ENCODE measurements at places on chromosomes 16 and 17. TPM values are rescaled to one million over a fixed set of nuclear protein-coding genes. Genes with fewer than 3 reads are reported as not detected.
A peak's percentile ranks its signal among the peaks of the same experiment; 100 is the strongest.

GRCh38 chr17:39950871-39951348 is 11.9 kb upstream of the GSDMA start:
- no peak for DNase-seq

- no peak for DNase-seq
Measured at GRCh38 chr17:68867759-68868516, 87.3 kb downstream of the ABCA8 start.

DNA sequence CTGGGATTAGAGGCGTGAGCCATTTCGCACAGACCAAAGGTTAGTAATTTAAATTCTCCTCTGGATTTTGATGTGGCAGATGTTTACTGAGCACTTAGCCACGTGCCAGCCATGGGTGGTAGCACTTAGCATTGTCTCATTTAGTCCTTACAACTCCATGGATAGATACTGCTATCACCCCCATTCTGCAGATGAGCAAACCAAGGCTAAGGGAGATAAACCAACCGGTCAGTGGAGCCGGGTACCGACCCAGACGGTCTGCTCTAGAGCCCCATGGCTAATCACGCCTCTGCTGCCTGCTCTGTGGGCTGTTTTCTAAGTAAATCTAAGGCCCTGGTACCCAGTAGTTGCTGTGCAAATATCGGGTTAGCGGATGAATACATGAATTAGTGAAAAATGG is 12.6 kb upstream of the ADGRG1 start:
- DNase-seq: peak; percentile 25

DNA sequence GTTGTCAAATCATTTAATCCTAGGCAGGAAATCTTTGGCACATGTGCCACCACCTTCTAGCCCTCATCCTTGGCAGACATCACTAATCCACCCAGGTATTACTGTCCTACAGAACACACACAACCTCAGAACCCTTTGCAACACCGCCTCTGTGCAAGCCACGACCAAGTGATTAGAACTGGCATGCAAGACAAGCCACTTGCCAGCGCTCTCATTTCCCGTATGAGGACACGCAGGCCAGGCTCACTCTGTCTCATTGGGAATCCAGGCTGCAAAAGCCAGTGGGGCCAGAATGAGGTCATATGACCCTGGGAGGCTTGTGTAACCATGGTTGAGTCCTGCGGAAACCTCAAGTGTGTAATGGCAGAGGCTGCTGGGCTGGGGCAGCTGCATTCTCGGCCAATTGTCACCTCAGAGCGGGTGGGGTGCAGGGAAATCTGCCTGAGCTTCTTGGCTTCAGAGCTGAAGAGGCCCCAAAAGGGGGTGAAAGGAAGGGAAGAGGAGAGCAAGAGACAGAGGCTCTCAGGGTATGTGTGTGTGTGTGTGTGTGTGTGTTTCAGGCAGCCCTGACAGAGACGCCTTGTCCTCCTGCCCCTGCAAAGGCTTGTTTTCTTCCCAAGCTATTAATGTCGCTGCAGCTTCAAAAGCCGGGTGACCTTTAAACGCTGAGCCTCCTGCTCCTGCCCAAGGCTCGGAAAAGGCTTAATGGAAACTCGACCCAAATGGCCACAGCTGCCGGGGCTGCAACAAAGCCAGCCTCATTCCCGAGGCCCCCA is 43.2 kb upstream of the MRPS23 start:
- DNase-seq: no peak

DNA sequence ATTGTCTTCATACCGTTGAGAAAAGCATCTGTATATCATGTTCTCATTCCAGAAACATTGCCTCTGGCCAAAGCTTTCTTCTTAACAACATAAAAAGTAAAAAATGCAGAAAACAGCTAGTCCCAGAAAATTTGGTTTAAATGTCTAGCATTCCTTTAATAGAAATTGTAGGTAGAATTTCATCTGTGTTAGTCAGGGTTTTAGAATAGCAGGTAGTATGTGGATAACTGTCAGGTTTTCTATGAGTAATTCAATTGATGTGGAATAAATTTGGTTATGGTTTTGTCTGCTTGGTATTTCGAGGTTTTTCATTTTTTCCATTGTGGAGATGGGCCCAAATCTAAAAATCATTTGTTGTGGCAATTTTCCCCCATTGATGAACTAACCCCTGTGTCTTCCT is 616.7 kb downstream of the KCNJ2 start:
- no peak for DNase-seq

- DNase-seq: no peak
Measured at GRCh38 chr16:55835581-55835980, 2.7 kb upstream of the CES1 start.

PKMYT1 gene
- total RNA-seq: 23.2 TPM

DNA sequence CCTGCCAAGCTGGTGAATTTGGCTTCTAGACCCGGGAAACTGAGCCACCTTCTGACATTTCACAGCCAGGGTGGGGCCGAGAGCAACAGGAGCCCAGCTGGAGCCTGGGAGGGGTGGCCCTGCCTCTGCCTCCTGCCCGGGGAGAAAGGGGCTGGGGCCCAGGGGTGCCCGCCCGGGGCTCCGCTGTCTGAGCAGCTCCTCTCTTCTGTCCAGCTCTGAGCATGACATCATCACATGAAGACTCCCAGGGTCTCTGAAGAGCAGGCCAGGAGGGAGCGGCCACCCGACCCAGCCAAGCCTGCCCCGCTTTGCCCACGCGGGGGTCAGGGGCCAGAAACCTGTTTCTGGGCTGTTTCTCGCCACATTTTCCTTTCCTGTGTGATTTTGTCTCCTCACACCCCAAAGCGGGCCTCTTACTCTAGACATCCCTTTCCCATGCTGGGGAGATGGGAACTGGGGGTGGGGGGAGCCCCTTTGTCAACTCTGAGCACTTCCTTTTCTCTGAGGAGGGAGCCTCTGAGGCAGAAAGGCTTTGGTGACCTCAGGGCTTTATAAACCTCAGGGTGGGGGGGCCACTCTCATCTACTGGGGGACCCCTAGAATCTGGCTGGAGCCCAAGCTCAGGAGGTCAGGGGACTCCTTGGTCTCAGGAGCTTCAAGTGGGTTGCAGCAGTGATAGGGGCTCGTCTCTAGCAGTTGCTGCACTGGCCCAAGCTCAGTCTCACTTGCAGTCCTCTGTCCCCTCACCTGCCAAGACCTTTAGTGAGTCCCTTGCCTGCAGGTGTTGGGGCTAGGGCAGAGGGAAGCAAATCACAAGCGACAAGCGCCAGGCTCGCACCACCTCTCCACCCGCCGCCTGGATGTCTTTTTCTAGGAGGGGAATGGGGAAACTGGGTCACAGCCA is 7.6 kb downstream of the UBALD2 start:
- no peak for DNase-seq

- no peak for DNase-seq
Measured at GRCh38 chr17:82134101-82134500, 36.1 kb upstream of the FASN start.

GRCh38 chr16:80719573-80719972 is 84.8 kb downstream of the CDYL2 start:
- DNase-seq: no peak

DNA sequence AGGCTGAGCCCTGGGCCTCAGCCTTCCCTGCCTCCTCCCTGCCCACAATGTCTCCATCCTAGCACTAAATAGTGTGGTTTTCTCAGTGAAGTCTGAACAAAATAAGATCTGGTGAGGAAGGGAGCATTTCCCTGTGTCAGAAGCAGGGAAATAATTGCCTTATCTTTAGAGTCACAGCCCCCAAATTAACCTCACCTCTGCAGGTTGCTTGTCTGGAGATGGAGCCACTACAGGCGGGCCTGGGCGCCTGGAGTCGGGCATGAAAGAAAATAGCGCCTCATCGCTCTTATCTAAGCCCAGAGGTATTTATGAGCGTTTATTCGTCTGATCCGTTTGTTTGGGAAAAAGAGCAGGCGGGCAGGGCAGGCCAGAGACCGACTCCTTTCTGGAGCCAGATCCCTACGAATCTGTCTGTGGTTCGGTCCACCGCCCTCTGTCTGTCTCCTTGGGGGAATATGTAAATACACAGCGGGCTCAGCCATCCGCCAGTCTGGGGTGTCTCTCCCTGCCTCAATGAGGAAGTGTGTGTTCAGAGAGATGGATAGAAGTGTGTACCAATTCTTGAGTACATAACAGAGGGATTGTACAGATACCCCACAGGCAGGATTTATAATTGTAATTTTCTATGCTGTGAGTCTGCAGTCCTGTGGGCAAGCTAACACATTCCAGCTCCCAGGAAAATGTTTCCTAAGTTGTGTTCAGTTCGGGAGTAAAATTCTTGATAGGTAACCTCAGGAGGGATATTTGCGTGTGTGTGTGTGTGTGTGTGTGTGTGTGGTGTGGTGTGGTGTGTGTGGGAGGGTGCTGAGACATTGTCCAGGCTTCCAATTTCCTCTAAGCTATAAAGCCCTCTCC is 4.3 kb downstream of the HOXB6 start:
- DNase-seq: no peak

- DNase-seq: no peak
Measured at GRCh38 chr17:66002812-66003211, 189.1 kb downstream of the CEP112 start.

GRCh38 chr17:80153004-80153403 is 6.1 kb upstream of the EIF4A3 start:
- DNase-seq: no peak
